ENCODE measurements at places on chromosomes 7 and 10.

DNA sequence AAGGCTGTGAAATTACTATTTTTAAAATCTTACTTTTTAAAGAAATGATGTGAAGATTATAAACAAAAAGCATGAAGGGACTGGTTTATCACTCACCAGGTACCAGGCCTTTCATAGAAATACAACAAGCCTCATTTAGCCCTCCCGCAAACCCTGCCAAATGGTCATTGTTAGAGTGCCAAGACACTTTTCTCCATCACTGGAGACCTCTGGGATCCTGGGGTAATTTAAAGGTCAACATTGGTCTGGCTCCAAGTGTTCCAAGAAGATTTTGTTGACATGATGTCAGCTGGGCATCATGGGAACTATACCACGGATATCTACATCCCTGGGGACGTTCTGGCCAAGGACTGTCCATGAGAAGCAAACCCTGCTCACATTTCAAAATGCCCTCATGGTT is 138.0 kb upstream of the FRMD4A start:
- peaks cover 8% of the 10 kb centered on the region for H3K4me1 ChIP-seq
- no peaks in the 10 kb centered on the region for H3K27me3 ChIP-seq
- H3K36me3 ChIP-seq = no peaks in the 10 kb centered on the region
- DNase-seq = no peak

DNA sequence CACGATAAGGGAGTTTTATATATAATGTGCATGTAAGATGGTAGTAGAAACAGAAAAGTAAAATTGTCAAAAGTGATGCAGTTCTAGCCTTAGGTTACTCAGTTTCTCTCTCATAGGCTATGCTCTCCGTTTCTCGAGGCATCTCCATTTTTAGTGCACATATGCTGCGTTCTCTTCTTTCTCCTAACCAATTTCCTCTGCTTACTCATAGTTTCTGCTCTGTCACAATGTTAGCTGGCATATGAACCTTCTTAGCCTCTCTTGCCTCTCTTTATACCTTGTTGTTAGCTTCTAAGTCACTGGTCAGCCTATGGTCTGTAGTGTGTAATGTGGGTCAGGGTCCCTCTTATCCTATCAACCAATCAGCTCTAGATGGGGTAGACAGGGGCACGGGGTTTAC is 280.6 kb upstream of the ETV1 start:
- no peak overlapping the region for H3K4me3 ChIP-seq
- no peak for DNase-seq
- H3K4me1 ChIP-seq = no peaks in the 10 kb centered on the region
- H3K27me3 ChIP-seq = no peaks in the 10 kb centered on the region
- no peak overlapping the region for H3K27ac ChIP-seq
- H3K36me3 ChIP-seq = no peaks in the 10 kb centered on the region

DNA sequence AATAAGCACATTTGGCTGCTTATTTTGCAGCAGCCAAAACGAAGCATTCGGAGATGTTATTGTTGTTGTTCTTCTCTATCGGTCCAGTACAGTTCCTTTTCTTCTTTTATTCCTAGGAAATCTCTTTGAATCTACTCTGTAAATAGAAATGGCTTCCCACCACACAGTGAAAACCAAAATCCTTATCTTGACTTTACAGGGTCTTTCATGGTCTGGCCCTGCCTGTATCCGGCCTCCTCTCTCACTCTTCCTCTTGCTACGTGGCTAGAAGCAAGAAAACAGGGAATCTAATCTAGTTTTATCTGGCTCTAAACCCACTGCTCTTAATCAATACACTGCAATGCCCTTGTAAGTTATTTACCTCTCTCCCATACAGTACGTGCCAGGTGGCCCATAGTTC is 926.0 kb upstream of the C7orf33 start:
- H3K4me1 ChIP-seq = no peaks in the 10 kb centered on the region
- no peak overlapping the region for H3K27ac ChIP-seq
- DNase-seq = no peak
- H3K36me3 ChIP-seq = no peaks in the 10 kb centered on the region
- no peak overlapping the region for H3K4me3 ChIP-seq

DNA sequence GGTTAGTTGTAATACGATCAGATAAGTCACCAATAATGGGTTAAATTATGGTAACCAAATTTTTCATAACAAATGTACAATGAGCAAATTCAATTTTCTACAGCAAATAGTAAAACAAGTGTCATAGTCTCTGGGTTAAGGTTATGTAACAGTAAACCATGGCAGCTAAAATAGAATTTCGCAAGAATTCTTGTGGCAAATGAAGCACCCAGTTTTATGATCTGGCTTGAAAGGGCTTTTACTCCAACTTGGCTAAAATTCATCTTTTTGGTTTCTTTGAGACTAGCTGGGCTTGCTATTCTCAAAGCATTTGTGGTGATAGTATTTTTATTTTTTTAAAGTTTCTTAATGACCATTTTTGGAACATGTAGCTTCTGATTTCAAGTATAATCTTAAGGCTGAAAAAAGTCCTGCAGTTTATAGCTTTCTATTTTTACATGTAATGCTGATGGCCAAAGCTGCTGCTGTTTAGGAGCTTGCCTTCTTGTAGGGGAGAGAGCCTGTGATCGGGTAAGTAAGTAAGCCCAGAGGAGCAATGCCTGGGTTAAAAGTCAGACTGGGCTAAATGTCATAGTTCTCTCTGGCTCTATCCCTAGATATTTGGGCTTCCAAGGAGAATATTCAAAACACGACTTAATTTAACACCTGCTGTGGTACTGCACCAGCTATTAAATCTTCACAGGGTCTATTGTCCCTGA is 55.5 kb upstream of the SYPL1 start:
- H3K27ac ChIP-seq = no peak overlapping the region
- no peak overlapping the region for H3K4me3 ChIP-seq
- H3K36me3 ChIP-seq = no peaks in the 10 kb centered on the region
- H3K4me1 ChIP-seq = peaks cover 2% of the 10 kb centered on the region
- no peak for DNase-seq
- H3K27me3 ChIP-seq = no peaks in the 10 kb centered on the region

DNA sequence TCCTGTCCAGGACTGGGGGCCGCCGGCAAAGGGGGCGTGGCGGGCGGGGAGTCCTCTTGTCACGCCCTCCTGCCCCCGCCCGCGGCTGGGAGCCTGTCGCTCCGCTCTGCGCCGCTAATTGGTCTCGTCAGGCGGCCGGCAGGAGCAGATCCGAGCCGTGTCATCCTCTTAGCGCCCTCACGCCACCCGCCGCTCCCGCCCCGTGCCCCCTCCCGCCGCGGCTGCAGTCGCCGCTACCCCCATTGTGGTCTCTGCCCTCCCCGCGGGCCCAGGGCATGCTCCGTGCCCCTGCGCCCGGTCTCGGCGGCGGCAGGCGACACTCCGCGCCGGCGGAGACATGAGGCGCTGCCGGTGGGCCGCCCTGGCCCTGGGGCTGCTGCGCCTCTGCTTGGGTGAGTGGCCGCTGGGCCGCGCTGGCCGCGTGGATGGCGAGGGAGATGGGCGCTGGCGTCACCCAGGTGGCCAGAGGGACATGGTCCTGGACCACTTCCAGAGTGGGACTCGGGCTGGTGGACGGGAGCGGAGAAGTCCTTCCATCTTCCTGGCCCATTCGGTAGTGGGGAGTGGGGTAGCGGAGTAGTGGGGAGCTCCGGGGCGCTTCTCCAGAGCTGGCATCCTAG is at the start of gene CDHR1:
CDHR1 (plus strand) TSS at position 114 of the 620 bp plus-strand sequence; CDS start at position 338, 224 bp downstream.
- H3K27me3 ChIP-seq = peaks cover 58% of the 10 kb centered on the region
- H3K36me3 ChIP-seq = no peaks in the 10 kb centered on the region
- H3K27ac ChIP-seq = no peak within 1 kb of the TSS
- H3K4me3 ChIP-seq = peak within 1 kb of the TSS; percentile 33
- DNase-seq = peak; percentile 26

DNA sequence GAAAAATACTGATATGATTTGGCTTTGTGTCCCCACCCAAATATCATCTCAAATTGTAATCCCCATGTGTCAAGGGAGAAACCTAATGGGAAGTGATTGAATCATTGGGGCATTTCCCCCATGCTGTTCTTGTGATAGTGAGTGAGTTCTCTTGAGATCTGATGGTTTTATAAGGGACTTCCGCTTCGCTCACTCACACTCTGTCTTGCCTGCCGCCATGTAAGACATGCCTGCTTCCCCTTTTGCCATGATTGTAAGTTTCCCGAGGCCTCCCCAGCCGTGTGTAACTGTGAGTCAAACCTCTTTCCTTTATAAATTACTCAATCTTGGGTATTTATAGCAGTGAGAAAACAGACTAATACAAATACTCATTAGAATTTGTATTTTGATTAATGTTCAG is 5.1 kb upstream of the MRPS17 start:
- H3K27me3 ChIP-seq = no peaks in the 10 kb centered on the region
- no peak overlapping the region for H3K27ac ChIP-seq
- H3K4me1 ChIP-seq = no peaks in the 10 kb centered on the region
- H3K4me3 ChIP-seq = no peak overlapping the region
- no peak for DNase-seq

DNA sequence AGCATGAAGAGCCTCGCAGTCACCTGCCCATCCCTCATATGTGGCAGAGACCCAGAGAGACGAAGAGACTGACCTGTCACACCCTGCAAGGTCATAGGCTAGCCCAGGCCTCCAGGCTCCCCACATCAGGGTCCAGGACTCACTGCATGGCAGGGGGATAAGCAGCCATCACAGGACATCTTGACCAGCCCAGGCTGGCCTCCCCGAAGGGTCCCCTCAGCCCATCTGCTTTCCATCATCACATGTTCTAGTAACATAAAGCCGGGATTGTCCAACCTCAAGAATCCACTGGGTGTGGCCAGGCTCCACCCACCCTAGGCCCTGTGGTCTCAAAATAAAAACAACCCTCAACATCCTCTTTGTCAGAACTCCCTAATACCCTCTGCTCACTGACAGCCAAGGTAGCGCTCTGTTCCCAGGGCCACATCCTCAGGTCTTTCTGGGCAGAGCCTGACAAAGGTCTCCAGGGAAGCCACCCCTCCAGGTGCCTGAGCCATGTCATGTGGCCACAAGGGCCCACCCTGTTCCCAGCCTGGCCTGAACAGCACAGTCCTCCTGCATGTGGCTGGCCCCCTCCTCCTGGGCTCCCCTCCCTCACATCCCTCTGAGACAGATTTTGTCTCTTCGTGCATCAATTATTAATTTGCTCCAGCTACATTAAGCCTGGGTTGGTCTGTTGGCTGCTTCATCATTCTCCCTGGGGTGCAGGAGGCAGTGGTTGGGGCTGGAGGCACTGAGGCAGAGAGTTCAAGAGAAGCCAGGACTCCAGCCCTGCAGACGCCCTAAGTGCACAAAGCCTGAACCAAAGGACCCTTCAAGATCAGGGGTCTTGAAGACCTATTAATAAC is 131.8 kb upstream of the UNC5B start:
- H3K27me3 ChIP-seq = peaks cover 5% of the 10 kb centered on the region
- H3K27ac ChIP-seq = no peak overlapping the region
- no peak overlapping the region for H3K4me3 ChIP-seq
- H3K4me1 ChIP-seq = peaks cover 12% of the 10 kb centered on the region
- no peaks in the 10 kb centered on the region for H3K36me3 ChIP-seq
- DNase-seq = no peak

DNA sequence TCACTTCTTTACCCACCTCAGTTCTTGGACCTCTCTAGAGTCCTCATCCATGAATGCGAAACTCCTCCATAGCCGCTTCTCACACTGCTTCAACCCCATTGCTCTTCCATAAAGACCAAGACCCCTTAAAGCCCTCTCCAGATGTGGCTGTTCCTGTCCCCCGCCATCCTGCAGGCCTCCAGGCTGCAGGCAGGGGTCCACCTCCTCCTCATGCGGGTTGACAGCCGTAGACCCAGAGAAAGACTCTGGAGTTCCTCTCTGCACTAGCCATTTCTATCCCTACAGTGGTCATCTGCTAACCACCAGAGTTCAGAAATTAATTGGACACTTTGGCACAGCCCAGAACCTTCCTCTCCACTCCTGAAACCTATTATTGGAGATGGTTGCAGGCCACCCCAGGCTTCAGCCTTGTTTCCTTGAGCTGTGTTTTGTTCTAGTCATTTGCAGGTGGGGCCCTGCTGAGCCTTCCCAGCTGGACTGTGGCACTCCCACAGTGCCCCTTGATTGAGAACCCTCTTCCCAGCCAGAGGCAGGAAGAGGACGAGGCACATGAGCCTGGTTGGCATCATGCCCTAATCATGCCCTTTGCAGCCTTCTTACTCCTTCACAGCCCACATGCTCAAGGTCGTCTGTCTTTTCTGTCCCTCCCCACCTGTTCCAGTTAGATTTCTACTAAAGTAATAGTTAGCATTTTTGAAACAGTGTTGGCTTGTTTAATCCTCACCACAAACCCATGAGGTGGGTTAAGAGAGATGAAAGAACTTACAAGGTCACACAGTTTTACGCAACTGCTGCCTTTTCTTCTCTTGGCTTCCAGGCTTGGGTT is 23.9 kb downstream of the CUL1 start:
- H3K27me3 ChIP-seq = no peaks in the 10 kb centered on the region
- no peak overlapping the region for H3K27ac ChIP-seq
- peaks cover 3% of the 10 kb centered on the region for H3K36me3 ChIP-seq
- DNase-seq = peak; percentile 40
- H3K4me3 ChIP-seq = no peak overlapping the region

GRCh38 chr10:13993169-13993568 is 337.6 kb downstream of the FRMD4A start:
- peaks cover 3% of the 10 kb centered on the region for H3K36me3 ChIP-seq
- no peak overlapping the region for H3K4me3 ChIP-seq
- H3K27ac ChIP-seq = peak overlapping the region; percentile 15
- no peaks in the 10 kb centered on the region for H3K27me3 ChIP-seq
- peak; percentile 72 for DNase-seq
- peaks cover 27% of the 10 kb centered on the region for H3K4me1 ChIP-seq

DNA sequence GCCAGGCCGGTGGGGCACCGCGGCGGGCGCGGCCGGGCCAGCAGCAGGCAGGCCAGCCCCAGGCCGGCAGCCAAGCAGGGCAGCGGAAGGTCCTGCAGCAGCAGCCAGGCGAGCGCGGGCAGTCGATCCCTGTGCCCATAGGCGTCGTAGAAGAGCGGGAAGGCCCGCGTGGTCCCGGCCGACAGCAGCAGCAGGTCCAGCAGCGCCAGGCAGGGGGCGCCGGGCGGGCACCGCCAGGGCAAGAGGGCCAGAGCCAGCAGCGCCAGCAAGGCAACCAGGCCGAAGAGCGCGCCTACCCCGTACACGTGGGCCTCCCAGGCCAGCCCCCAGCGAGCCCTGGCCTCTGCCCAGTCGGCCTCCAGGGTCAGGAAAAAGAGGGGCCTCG is 8.4 kb upstream of the RBM28 start:
- DNase-seq = peak; percentile 50
- no peaks in the 10 kb centered on the region for H3K36me3 ChIP-seq
- no peak overlapping the region for H3K27ac ChIP-seq
- H3K27me3 ChIP-seq = peaks cover 51% of the 10 kb centered on the region
- peaks cover 32% of the 10 kb centered on the region for H3K4me1 ChIP-seq

- no peaks in the 10 kb centered on the region for H3K4me1 ChIP-seq
- H3K27ac ChIP-seq = no peak overlapping the region
- no peak overlapping the region for H3K4me3 ChIP-seq
- H3K27me3 ChIP-seq = peaks cover 63% of the 10 kb centered on the region
- no peak for DNase-seq
These were observed 59.9 kb downstream of the INSIG1 start for GRCh38 chr7:155357573-155358041.
